ENCODE measurements at places on chromosomes 2 and 18.
A peak's percentile ranks its signal among the peaks of the same experiment; 100 is the strongest.

DNA sequence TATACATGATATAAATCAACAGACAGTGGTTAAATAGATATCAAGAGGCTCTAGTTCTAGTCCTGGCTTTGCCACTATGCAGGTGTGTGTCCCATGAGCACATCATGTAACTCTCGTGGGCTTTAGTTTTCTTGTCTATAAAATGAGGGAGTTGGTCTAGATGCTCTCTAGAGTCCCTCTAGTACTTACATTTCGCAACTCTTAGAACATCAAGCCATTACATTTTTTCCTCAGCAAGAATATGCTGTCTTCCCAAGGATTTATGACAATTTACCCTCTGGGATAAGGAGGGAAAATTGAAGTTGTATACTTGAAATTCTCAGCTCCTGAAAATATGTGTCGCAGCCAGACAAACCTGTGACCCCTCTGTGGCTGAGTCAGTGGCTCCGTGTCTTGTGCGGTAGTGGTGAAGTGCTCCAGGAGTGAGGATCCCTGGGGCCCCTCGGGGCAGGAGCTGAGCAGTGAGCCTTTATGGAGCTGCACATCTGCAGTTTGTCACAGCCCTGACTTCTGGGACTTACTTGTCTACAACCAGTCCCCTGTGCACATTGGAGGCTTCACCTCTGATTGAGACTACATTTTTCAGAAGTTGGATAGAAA is 6.8 kb downstream of the PKP4 start:
- DNase-seq, result no peak

DNA sequence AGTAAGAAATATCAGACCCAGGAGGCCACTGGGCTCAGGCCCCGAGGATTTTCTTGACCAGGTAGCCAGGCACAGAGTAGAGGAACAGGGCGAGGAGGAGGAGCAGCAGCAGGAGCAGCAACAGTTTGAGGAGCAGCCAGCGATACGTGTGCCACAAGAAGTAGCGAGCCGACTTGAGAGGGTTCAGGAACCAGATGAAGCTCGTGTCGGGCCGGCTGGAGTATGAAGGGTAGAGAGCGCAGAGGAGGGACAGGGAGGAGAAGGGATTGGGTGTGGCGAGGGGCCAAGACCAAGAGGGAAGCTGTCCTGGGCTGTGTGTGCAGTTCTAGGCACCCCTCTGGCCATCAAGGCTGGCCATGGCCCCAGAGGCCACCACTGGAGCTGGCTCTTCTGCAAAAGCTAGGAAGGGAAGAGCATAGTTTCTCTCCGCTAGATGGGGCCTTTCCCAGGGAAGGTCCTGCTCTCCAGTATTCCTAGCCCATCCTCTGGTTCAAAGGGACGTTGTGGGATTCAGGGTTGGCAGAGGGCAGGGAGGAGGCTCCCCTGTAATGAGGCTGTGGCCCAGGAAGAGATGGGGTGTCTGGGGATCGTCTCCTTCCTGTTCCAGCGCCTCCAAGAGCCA is 17.8 kb downstream of the OTOF start:
- no peak for DNase-seq

- no peak for DNase-seq
Measured at GRCh38 chr2:7024261-7024660, 107.0 kb downstream of the RNF144A start.

GRCh38 chr2:1769703-1770422 is 25.5 kb upstream of the PXDN start:
- peak; percentile 38 for DNase-seq

GRCh38 chr18:3916082-3916481 is 466.1 kb downstream of the TGIF1 start:
- DNase-seq, result no peak

DNA sequence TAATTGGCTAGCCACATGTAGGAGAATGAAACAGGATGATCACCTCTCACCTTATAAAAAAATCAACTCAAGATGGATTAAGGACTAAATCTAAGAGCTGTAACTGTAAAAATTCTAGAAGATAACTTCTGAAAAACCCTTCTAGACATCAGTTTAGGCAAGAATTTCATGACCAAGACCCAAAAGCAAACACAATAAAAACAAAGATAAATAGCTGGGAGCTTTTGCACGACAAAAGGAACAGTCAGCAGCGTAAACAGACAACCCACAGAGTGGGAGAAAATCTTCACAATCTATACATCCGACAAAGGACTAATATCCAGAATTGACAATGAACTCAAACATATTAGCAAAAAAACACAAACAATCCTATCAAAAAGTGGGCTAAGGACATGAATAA is 316.3 kb downstream of the METTL4 start:
- DNase-seq, result no peak

DNA sequence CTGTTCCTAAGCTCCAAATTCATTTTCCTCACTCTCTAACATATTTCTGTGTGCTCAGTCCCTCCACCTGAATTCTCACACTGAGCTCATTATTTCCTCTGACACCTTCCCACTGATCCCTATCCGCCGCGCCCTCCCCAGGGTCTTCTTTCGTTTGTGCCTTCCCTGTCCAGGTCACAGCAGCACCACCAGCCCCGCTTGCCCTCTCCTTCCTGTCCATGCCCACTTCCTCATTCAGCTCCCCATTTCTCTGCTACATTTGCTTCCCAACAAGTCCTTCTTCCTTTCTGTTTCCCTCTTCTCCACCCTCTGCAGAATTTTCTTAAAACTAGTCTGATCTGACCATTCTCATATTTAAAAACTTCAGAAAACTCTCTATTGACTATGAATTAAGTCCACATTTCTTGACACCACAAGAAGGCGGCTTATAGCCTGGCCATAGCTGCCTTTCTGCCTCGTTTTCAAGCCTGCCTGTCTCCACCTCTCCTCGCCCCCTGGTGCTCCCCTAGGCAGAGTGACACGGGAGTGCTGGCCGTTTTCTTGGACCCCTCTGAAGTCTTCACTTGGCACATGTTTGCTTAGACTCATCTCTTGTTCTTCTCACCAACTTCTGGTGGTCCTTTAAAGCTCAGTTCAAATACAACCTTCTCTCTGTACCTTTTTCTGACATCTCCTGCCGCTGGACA is 138.7 kb upstream of the BOD1L2 start:
- no peak for DNase-seq

GRCh38 chr18:37787452-37787851 is 221.9 kb upstream of the CELF4 start:
- no peak for DNase-seq

DNA sequence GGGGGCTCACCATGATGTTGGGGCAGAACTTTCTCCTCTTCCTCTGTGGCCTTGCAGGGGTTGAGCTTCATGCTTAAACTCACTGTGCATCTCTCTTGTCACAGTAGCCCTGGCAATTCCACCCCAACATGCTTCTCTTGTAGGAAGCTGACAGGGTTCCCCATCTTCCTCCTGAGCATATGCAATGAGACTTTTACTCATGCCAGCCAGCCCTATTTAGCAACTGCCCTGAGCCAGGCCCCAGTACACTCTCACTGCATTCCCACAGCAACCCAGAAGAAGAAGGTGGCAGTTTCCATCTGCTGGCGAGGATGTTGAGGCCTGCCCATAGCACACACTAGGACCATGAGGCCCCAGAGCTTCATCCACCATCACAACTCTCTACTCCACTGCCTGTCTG is 72.2 kb upstream of the TEX51 start:
- no peak for DNase-seq

- no peak for DNase-seq
Measured at GRCh38 chr2:143140864-143141661, 11.8 kb downstream of the ARHGAP15 start.

DNA sequence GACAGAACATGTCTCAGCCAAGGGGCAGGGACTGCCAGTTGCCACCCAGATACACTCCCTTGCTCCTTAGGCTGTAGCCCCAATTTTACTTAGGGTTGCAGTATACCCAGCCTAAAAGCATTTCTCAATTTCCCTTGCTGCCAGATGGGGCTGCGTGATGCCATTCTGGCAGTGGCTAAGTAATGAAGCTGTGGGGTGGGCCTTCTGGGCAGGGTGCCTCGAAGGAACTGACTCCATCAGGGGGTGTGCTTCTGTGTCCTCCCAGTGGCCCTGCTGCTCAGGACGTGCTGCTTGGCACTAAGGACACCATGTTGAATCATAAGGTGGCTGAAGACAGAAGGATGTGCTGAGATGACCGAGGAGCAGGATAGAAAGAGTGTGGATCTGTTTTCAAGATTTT is 74.2 kb downstream of the VWA3B start:
- no peak for DNase-seq

- no peak for DNase-seq
Measured at GRCh38 chr2:1709946-1710560, 34.3 kb downstream of the PXDN start.

DNA sequence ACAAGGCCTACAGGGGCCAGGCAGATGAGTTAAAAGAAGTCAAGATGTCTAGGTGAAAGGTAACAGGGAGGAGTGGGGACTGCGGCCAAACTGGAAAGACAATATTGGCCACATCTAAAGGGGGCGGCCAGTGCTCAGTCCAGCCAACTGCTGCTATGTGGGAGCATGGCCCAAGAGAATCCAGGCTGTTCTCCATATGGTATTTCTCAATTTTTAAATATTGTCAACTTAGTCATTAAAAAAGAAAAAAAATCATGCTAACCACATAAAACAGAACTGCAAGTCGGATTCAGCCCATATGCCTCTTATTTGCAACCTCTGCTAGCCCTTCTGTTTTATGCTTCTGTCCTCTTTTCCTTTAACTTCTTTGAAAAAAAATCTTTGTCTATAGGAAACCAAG is 14.8 kb downstream of the TRABD2A start:
- DNase-seq, result no peak

DNA sequence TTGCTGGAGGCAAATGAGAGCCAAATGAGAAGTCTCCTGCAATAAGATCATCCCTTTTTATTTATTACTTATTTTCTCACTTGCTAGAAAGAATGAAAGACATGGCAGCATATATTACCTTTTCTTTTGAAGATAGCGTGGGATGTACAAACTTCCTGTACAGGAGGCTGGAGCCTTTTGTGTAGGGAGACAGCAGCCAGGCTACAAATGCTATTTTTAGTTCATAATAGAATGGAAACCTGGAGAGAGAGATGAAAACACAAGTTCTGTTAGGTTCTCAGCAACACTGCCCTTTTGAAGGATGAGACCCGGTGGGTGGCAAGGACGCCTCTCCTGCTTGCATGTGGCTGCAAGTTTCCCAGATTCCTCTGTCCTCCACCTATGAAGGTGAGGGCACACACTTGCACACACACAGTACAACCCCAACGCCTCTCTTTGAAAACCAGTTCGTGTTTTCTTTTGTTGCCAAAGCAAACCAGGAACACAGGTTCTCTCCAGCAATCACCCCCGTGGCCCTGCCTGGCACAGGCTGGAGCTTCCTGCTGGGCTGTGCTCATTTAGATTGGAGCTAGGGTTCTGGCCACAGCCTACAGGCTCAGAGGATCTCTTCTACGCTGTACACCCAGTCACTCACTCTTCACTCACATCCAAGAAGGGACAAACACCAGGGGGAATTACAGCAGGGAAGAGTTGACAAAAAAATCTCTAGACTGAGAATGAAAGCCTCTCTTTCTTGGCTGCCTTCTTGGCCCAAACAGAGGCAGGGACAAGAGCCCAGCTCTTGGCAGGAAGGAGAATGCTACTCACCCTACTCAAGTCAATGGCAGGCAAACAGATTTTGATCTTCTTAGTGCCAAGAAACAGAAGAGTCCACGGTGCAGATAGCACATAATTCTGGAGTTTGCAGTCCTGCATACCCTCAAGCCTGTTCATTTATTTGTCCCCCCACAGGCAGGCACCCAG is 55.6 kb downstream of the MRPL35 start:
- DNase-seq, result no peak

DNA sequence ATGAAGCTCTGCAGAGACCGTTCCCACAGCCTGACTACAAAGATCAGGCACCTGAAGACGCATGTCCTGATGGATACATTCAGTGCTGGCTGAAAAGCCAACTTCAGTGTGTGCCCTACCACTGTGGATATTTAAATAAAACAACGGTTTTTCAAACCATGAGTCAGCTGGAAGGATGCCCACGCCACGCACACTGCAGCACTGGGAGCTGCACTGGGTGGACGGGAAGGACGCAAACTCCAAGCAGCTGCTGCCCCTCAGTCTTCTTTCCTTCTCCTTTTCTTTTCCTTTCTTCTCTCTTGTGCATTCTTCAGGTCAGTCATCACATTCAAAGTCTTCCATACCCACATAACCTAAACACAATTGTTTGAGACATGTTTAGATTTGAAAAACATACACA is 7.9 kb downstream of the TMEM18 start:
- no peak for DNase-seq

DNA sequence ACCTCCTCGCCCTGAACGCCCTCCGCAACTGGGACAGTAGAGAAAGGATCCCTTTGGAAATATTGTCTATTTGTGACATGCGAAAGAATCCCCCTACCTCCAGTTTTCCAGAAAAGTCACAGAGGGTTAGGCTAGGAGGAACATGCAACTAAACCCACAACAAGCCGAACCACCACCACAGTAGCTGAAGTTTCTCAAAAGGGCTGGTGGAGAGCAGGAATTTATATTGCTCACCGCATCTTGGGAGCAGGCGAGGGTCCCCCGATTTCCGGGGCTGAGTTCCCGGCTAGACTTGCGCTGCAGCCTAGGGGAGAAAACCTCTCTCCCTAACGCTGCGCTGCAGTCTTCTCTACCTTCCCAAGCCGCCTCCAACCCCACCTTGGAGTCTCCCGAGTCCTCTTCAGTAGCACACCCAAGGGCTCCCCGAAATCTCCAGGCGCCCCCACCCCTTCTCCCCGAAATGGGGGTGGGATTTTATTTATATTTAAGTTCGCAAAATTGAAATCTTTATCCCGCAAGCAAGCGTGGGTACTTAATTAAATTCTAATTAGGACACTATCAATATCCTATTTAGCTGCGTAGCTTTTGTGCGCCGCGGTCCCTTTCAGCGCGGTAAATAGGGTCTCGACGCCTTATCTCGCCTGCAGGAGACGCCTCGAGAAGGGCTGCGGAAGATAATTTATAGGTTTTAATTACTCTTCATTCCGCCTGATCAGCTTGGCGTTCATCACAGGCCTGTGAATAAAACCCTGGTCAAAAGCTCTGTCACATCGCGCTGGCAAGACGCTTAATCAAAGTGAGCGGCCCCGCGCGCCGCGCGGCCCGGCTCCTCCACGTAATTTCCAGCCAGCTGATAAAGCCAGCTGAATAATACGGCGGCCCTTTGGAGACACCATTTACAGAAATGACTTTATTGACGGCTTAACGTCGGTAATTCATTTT is 2.0 kb upstream of the EN1 start:
- no peak for DNase-seq

DNA sequence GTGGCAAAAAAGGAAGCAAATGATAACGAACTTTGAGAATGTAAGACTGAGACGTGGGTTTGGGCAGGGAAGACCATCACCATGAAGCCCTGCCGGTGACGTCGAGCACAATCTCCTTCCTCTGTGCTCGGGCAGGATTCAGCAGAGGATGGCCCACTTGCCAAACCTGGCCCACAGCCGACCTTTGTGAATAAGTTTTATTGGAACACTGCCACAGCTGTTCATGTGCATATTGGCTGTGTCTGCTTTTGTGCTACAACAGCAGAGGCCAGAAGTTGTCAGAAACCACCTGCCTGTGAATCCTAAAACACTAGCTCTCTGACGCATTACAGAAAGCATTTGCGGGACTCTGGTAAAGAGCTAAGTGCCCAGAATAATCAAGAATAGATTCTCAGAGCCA is 223.9 kb downstream of the MYT1L start:
- no peak for DNase-seq

GRCh38 chr18:13207294-13207693 is 11.3 kb upstream of the LDLRAD4 start:
- no peak for DNase-seq

- DNase-seq, result no peak
Measured at GRCh38 chr2:160753331-160753654, 259.7 kb upstream of the RBMS1 start.

- DNase-seq, result no peak
Measured at GRCh38 chr18:58140387-58141325, 96.6 kb downstream of the NEDD4L start.

Measured in NCI-H2029 (cell line).